ENCODE measurements at places on chromosomes 6 and 20.

DNA sequence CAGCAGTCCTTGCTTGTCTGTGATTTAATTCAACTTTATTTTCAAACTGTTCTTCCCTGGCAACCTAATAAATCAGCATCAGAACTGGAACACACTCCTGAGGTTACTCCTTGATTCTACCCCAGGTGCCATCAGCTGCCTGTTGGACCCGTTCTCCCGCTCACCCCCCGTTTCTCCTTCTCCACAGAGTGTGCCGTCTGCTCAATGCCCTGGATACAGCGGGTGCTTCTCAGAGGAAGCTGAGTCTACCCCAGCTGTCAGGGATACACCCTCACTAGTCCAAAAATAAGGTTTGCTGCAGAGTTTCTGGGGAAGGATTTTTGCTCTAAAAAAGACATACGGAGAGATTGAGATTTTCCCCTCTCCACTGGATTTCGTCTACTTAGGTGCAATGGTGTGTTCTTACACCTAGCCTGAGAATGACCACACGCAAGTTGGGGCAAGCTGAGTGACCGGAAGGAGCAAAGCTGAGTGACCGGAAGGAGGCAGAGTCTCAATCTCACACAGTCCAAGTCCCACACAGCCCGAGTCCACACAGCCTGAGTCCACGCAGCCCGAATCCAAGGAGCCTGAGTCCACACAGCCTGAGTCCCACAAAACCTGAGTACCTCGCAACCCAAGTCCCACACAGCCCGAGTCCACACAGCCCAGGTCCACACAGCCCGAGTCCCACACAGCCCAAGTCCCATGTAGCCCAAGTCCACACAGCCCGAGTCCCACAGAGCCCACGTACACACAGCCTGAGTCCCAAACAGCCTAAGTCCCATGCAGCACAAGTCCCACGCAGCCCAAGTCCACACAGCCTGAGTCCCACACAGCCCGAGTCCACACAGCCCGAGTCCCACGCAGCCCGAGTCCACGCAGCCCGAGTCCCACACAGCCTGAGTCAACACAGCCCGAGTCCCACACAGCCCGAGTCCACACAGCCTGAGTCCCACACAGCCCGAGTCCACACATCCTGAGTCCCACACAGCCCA lies 58.6 kb upstream of the DACT2 start:
- no peak for DNase-seq

- no peak for DNase-seq
These were observed 71.2 kb downstream of the TNFRSF21 start for GRCh38 chr6:47238456-47238995.

DNA sequence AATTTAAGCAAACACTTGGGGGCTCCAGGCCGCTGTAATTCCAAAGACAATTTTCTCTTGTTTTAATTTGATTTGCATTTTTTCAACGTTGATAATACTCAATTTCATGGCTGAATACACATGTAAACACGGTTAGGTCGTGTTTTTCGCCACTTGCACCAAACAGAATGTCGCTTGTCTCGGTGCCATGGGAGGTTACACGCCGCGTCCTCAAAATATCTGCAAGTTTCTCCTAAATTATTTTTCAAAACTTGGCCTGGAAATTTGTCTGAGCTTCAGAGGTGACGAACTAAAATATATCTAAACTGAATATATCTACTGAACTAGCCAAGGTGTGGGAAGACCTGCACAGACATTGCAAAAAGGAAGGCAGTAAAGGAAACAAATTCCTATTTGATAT lies 15.0 kb downstream of the FOXA2 start:
- DNase-seq = no peak

DNA sequence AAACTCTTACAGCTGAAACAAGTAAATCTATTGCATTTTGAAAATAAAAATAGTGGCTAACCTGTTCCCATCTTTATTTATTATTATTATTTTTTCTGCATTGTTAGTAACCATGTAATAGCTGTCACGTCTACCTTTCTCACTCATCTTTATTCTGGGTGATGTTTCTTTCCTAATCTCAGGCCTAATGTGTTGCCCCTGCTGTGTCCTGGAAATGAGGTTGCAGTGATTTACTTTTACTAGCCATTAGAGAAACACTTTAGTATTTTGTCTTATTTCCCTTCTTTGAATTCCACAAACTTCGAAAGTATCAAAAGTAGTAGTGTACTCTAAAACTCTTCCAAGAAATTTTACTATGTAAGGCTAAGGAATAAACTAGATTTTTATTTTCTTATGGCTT lies 546.9 kb downstream of the GRIK2 start:
- no peak for DNase-seq

DNA sequence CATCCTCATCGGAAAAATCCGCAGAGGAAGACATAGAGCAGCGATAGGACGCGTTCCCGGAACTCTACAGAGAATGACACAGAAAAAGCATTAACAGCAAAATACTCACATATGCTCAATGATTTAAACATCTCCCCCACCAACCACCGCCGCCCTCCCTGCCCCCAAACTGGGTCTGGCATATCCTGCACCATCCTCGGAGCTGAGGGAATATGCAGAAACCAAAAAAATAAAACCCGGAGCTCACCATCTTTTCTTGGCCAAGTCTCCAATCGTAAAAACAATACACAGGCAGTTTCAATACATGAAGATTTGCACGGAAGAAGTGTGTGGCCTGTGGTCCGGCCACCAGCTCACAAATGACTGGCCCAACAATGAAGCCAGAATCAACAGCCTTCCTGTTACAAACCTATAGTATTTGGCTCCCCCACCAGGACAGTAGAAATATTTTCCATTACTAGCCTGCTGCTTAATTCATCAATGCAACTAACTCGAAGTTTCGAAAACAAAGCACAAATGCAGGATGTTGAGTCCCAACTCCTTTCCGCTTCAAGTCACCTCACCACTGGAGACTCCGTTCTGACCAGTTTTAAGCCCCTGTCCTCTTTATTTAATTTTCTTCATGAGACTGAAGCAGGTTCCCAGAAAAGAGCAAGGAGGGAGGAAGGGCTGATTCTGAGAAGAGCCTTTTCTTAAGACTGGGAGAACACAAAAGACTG lies 103.2 kb upstream of the BEND6 start:
- peak; percentile 88 for DNase-seq

DNA sequence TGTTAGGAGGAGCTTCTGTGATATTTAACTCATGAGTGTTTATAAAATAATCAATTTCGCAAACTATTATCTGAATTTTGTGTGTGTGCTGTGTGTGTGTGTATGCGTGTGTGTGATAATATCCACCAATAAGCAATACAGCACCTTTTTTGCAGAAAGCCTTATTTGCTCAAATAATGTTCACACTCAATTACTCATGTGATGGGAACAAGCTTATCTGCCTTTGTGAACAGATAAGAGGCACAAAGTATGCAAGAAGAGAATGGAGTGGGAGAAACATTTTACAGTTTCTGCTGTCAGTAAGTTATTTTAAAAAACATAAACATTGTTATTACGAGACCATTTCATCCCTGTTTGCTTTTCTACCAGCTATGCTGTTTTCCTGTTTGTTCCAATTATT lies 36.7 kb upstream of the PTPRK start:
- DNase-seq = no peak

GRCh38 chr6:56798163-56798562 lies 155.5 kb upstream of the DST start:
- DNase-seq = peak; percentile 40

- peak; percentile 67 for DNase-seq
These were observed 582.2 kb upstream of the FLRT3 start for GRCh38 chr20:14919501-14920081.

DNA sequence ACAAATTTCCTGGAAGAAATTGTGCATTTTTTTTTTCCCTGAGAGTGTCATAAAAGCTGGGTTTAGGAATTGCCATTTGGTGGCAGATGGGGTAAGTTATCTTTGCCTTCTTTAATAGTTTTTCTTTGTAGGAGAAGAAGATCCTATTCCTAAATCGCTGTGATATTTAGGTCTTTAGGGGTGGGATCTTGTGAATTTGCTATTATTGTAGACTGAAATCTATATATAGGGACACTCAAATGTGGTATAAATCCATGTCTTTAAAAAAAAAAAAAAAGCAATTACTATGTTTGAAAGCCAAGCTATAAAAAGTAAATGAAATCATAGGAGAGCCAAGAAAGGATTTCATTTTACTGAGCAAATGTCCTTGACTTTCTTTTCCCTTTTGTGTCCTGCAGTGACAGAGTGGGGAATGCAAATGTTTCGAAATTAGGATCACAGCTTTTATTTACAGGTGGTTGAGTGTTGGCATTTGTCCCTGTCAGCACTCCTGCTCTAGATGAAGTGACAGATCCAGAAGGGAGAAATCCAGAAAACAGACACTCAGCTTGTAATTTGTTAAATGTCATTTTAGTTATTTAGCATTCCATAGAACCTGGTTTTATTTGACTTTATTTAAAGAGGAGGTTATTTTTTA lies 29.4 kb downstream of the TIAM2 start:
- no peak for DNase-seq

DNA sequence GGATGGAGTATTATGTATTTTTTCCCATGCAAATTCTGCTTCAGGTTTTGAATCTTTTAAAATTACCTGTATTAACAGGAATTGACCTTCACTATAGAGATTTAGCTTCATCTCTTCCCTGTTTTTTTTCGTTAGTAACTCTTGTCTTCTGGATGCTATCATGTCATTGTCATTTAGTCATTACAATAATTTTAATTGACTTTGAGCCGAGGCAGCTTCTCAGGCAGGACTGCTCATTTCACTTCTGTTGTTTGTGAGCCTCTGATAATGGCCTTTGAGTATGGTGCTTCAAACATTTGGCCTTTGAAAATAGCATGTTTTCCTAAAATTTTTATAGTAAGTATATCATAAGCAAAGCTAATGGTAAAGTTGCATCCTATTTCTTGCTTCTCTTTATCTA lies 375.1 kb upstream of the MMS22L start:
- DNase-seq = no peak

- peak; percentile 30 for DNase-seq
These were observed 25.9 kb downstream of the ZBP1 start for GRCh38 chr20:57594092-57594951.

DNA sequence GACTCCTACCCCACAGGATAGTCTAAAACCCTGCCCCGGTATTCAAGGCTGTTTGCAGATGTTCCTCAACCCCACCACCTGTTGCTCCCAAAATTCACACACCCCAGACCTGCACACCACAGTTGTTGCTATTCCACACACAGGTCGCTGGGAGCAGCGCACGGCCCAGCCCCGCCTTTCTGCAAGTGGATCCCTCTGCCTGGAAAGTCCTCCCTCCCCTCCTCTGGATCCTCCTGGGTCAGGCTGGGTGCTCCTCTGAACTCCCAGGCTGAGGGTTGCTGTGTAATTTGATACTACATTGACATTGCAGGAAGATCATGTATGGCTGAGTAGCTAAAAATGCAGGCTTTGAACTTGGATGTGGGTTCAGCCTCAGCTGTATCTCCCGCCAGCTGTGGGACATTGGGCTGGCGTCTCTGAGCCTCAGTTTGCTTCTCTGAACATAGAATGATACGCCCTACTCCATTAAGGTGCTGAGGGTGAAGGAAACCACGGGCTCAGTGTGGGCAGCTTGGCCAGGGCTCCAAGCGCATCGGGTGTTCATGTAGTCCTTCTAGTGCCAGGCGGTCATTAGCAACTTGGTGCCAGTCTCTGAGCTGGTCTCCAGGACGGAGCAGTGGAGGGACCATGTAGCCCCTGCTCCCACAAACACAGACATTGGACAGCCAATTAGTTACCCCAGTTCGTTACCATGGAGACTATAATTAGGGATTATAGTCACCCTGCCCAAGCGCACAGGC lies 13.9 kb upstream of the CCN5 start:
- no peak for DNase-seq
